Astrocyte of the hippocampus (primary cell): ENCODE measurements at places on chromosomes 11 and 22.

GRCh38 chr11:109015283-109015682 is 350.4 kb downstream of the DDX10 start:
- DNase-seq: peak; percentile 60

GRCh38 chr11:79237091-79237490 is 203.7 kb downstream of the TENM4 start:
- no peak for DNase-seq

- peak; percentile 36 for DNase-seq
Measured at GRCh38 chr11:28799316-28799715, 691.1 kb downstream of the METTL15 start.

DNA sequence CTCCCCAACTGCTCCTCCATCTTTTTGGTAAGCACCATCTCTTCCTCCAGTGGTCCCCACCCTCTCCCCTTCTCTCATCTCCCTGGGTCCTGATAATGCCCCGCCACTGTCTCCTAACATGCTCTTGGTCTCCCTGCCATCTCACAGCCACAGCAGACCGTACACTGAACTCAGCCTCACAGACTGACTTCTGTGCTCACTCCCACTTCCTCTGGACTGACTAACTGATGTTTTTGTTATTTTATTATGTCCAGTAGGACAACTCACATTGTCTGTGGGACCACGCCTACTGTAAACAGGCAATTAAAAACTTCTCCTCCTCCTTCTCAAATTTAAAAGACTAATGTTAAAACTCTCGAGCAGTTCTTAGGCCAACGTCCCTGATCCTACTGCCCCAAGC is 2.6 kb upstream of the GNAZ start:
- DNase-seq: no peak

- peak; percentile 74 for DNase-seq
Measured at GRCh38 chr22:50247748-50248147, 2.9 kb upstream of the TUBGCP6 start.

DNA sequence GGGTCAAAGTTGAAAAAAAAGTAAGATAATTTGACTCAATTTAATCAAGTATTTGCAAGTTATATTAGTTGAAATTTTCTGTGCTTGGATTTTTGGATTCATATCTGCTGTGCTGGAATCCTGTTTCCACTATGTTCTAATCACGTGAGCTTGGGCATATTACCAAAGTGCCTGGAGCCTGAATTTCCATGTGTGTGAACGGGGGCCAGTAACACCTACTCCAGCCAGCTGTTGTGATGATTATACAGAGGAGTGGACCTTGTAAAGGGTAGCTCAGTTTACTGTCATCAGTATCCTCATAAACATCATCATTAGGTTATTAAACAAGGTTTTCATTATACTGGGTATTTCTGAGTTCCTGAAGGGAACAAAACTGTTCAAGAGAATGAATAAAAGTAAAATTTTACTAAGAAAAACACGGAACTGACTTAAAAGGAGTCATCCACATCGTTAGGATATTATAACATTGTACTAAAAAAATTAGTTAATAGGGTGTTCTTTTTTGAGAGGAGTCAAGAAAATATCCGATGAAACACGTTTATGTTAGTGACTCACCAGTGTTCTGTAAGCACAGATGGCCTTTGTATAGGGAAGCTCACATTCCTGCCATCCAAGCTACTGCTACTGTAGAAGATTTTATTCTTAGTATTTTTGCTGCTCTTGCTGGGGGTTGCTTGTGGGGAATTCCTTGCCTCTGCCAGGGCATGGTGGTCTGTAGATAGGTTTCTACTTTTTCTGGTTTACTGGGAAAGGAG is 144.1 kb downstream of the ARHGAP42 start:
- peak; percentile 65 for DNase-seq

- DNase-seq: no peak
Measured at GRCh38 chr11:82857145-82857544, 43.1 kb downstream of the PRCP start.

GRCh38 chr11:58573451-58574104 is 2.1 kb downstream of the LPXN start:
- peak; percentile 32 for DNase-seq

DNA sequence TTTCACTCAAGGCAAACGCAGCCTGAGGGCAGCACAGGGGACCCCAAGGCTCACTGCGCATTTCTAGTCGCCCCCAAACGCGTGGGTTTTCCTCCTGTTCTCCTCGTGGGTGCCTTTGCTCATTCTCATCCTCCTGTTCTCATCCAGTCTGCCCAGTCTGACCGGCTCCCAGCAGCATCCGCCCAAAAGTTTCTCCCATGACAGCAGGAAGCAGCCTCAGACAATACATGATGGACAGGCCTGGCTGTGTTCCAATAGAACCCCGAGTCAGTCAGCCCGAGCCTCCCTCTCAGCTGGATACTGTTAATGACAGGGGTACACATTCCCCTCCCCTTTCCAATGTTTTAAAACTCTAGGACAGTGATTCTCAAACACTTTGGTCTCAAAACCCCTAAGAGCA is 22.5 kb upstream of the KRTAP5-7 start:
- DNase-seq: no peak

DNA sequence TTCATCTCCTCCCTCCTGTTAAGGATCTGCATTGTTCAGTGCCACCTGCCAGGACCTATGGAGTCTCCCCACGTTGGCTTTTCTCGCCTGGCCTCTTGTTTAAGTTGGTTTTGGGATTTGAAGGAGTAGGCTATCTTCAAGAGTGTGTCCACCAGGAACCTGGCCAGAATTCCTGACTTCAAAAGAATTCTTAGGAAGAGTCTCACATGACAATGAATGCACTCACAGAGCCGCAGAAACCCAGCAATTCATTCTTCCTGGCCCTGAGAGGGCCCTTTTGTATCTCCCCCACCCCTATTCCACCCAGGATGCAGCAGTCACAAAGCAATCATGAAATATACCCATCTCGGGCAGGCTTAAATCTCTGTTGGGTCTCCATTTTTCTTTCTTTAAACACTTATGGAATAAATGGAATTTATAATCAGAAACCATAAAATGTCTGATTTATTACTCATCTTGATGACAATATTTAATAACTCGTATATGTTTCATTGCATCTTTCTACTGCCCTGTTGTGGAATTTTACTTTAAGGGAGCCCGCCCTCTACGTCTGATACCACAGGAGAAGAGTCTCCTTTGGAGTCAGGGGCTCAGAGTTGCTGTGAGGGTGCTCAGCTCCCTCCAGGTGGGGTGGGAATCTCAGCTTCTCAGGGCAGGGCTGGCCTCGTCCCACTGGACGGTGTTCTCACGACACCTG is 507.0 kb downstream of the NTM start:
- DNase-seq: no peak

- DNase-seq: peak; percentile 83
Measured at GRCh38 chr11:2898366-2899079, 12.9 kb upstream of the CDKN1C start.

DNA sequence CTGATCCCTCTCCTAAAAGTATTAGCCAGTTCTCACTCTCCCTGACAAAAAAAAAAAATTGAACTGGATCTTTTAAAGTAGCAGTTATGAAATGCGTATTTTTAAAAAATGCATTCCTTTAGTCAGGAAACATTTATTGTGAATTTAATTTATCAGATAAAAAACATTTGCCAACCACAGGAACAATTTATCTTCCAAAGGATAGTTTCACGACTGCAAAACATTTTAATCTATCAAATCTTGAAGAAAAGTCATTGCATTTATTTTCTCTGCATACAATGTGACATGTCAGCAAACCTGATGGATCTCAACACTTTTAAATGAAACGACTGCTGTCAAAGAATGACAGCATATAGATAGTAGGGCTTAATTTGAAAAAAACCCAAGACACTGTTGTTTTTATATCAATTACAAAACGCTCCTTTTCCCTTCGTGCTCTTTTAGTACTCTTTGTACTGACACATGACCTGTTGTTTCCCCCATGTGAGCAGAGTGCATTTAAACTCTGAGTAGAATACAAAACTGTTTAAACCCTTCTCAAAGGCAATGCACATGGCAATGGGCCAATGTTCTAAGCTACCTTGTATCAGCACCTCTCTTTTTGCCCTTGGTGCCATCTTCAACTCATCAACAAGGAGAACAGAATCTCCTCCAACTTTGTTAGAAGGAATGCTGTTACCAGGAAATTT is 107.0 kb downstream of the ATG16L2 start:
- no peak for DNase-seq

- DNase-seq: no peak
Measured at GRCh38 chr11:18934195-18934814, 4.9 kb downstream of the MRGPRX1 start.

DNA sequence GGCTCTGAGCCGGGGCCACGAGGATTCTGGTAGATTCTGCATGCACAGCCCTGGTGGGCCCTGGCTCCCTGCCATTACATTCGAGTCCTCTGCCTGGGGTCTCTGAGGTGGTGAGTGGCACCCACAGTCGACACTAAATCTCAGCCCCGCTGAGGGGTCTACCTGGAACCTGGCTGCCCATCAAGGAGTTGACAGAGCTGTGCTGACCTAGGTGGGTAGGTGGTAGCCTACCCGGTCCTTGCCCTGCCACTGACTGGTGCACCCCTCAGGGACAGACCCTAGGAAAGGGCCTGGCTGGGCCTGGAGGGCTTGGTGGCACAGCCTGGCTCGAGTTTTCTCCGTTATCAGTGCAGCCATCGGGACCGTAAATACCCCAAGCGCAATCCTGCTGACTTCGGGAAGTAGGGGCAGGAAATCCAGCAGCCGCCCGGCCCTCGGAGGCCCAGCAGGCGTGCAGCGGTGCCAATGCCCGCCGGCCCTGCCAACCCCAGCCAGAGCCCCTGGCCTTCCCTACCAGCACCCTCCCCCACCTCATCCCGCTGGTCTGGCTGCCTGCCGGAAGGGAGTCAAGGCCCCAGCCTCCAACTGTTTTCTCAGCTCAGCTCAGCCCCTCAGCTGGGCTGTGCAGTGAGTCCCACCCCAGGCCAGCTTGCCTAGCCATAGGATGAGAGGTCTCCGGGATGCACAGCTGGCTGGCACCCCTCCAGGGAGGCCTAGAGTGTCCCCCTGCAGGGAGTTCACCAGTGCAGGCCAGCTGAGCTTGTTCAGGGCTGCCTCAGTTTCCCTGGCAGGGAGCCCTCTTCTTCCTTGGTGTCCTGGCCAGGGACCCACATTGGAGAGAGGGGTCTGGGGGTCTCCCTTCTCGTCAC is 80.4 kb upstream of the KCNQ1OT1 start:
- DNase-seq: no peak

GRCh38 chr22:46598737-46599424 is 21.3 kb upstream of the GRAMD4 start:
- no peak for DNase-seq

DNA sequence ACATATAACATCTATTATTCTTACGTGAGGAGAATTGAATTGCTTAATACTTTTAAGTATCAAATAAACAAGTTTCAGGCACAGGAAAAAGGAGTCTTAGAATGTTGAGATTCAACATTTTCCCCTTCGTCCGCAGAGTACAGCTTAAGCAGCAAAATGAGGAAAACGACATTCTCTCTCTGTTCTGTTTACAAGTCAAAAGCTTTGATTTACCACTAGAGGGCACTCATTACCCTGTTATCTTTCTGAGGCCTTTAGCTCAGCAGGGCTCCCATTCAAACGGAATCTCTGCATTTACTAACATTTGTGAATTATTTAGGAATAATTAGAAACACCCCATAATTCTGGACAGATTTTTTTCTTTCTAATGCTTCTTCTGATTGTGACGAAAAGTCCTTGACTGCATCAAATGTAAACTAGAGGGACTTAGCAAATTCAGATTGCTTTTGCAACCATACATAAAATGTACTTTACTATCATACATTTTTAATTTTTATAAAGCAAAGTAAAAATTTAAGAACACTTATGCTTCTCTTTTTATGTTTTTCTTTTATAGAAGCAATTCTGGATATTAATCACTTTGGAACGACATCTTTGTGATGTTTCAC is 75.0 kb downstream of the JRKL start:
- DNase-seq: peak; percentile 78

DNA sequence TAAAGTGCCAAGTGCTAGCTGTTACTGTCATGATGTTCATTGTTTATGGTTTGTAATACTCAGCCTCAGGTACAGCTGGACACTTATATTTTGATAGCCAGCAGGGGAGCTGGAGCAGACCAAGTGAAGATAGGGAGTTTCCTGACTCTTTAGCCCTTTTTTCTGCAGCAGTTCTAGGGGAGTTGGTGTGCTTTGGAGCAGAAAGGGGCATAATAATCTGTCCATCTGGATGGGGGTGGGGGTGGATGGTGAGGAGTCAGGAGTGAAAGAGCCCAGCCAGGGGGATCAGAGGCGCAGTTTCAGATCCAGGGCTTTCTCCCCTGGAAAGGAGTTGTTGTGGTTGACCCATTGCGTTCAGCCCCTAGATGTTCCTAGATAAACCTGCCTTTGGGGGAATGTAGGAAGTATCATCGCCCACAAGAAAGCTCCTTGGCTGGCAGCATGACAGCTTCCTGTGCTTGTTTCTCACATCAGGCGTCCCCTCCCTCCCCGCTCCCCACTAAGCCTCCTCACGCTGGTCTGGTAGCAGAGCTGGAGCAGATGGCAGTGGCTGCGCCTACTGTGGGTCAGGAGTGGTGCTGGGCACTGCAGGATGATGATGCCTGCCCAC is 41.9 kb downstream of the MED15 start:
- DNase-seq: peak; percentile 49

DNA sequence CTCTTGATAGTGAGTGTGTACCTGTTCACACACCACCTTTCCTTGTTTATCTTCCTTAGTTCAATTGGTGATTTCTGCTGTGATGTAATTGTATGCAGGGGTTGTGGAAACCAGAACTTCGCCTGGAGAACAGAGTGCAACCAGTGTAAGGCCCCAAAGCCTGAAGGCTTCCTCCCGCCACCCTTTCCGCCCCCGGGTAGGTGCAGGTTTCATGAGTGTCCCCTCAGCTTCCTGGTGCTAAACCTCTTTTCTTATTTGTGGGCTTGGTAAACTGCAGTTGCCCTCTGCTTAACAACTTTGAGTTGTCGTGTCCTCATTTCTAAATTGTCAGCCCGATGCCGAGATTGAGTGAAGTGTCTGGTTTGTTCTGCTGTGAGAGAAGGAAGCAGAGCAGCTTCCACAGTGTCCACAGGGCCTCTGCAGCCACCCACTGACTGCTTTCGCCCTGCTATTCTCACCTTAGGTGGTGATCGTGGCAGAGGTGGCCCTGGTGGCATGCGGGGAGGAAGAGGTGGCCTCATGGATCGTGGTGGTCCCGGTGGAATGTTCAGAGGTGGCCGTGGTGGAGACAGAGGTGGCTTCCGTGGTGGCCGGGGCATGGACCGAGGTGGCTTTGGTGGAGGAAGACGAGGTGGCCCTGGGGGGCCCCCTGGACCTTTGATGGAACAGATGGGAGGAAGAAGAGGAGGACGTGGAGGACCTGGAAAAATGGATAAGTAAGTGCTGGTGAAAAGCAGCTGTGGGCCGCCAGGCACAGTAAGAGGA is 7.1 kb upstream of the GAS2L1 start:
- no peak for DNase-seq

- DNase-seq: no peak
Measured at GRCh38 chr11:3196161-3197043, 22.2 kb downstream of the MRGPRG start.

DNA sequence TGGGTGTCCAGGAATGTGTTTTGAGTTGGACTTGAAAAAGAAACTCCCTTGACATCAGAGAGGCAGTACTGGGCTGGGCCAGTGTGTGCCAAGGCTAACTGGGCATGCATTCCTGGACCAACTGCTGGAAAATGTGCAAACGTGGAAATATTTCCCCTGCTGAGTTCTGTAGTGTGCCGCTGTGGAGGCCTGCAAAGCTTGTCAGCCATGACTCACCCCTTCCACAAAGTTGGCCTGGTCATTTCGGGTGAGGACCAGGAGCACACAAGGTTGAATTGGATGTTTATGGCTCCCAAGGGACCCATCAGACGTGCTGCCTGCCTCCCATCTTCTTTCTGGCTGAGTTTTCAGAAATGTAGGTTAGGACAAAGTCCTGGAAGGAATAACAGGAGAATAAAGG is 513.1 kb downstream of the MIAT start:
- DNase-seq: peak; percentile 93

GRCh38 chr11:117827521-117828511 is 3.3 kb upstream of the FXYD2 start:
- DNase-seq: no peak
